ENCODE measurements at places on chromosomes 7 and 10. TPM values are rescaled to one million over a fixed set of nuclear protein-coding genes. Genes with fewer than 3 reads are reported as not detected.

OPN4 gene
- 0.23 TPM for polyA plus RNA-seq

NRG3 gene
- polyA plus RNA-seq, result not detected

CUBN gene
- 0.36 TPM for polyA plus RNA-seq

BET1 gene
- polyA plus RNA-seq, result 14.2 TPM

ABCF2 gene
- polyA plus RNA-seq, result 66.3 TPM

- no peak for DNase-seq
These were observed 198.1 kb upstream of the LYZL2 start for GRCh38 chr10:30827531-30828120.

GRCh38 chr7:128665057-128665456 lies 7.0 kb upstream of the GARIN1A start:
- no peak for DNase-seq

DNA sequence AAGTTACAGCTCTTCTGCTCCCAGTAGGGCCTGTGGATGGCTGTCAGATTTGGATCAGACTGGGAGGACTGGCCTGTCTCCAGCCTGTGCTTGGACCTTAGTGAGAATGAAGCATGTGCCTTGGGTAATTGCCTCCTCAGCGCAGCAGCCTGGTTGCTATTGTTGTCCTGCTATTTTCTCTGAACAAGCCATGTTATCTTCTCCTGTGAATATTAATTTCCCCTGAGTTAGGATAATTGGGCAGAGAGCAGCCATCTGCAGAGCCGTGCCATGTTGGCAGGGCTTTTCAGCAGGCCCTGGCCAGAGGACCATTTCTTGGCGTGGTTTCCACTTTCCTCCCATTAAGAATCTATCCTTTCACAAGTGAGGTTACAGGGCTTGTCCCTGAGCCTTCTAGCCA lies 497.3 kb downstream of the SORCS3 start:
- no peak for DNase-seq

- DNase-seq, result no peak
These were observed 72.3 kb upstream of the LEP start for GRCh38 chr7:128168667-128169210.

DNA sequence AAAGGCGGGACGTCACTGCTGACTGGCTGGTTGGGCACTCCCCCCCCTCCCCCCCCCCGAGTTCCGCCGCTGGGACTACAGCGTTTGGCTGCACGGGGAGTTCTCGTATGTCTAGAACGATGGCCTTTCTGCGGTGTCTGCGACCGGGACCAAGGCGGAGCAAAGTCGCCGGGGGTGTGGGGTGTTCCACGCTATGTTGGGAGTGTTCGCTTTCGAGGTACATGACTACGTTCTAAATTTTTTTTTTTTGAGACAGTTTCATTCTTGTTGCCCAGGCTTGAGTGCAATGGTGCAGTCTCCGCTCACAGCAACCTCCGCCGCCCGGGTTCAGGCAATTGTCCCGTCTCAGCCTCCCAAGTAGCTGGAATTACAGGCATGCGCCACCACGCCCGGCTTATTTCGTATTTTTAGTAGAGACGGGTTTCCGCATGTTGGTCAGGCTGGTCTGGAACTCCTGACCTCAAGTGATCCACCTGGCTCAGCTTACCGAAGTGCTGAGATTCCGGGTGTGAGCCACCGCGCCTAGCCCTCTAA lies 573 bp upstream of the IDI1 start:
- no peak for DNase-seq

DNA sequence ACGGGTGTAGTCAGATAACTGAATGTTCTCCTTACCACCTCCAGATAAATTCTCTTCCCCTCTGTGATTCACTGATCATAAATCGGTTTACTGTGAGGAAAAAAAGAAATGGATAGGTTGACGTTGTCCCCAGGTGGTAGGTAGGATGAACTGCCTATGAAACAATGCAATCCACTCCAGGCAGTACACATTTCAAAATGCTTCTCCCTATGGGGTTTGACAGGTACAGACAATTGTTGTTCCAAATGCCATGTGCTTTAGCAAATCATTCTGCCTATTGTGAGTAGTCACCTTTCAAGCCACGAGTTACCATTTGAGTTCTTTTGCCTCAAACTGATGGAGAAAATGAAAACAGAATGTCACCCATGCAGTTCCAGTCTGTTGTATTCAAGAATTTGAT lies 21.8 kb downstream of the VIM start:
- DNase-seq, result no peak

Data from psoas muscle (tissue), 8 donors.